ENCODE measurements at places on chromosomes 1 and 21.

DNA sequence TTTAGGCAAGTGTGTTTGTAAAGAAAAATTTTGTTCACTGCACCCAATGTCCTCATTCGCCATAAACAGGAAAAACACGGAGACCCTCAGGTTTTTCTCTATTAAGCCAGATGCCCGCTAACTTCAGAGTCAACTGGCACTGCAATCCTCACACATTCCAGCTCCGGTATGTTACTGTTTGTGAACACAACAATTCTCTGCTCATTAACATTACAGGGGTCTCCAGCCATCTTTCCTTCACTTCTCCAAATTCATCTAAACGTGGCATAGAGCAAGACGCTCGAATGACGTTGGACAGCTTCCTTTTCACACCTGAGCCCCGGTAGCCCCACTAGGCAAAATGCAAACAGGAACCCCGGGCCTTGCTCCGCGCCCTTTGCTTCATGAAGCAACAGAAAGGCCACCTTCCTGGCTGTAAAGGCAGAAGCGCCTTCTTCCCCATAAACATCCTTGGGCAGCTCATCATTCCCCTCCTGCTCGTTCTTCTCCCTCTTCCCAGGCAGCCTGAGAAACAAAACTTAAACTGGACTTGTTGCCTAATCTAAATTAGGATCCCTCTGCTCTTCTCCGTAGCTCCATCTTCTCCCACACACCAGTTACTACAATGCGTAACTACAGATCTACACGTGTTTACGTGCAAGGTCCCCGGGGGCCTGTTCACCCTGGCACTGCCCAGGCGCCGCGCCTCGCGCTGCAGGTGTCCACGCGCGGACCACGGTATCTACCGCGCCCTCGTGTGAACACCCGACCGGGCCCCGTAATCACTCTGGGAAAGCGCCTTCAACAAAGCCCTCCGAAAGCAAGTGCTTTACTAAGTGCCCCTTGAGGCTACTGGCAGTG, 1.2 kb downstream of the LBR start:
- DNase-seq: no peak

GRCh38 chr1:62962901-62963776, 179.2 kb downstream of the ATG4C start:
- no peak for DNase-seq

DNA sequence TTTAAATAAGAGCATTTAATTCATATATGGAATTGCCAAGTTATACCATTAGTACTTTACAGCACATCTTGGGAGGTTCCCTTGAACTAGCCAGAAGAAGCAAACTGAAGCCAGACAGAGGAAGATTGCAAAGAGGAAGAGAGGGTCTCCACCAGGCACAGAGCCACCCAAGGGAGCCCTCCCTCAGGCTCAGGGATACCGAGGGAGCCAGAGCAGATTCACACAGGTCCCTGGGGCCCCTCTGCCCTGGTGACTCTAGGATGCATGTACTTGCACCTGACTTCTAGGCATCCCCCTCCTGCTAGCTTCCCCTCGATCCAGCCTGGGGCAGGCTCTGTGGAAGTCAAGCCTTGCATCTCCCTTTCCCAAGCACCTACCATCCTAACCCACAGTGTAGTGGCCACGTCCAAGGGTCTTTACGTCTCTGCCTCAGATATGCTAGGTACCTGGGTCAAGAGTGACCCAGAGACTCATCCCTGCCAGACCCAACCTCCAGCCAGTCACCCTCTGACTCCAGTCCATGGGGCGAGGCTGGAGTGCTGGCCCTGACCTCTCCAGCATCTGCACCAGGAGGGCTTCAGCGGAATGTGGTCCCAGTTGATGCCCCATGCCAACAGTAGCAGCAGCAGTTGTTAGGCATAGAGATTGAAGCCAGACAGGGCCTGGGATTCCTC, 6.4 kb downstream of the IFNAR2 start:
- no peak for DNase-seq

DNA sequence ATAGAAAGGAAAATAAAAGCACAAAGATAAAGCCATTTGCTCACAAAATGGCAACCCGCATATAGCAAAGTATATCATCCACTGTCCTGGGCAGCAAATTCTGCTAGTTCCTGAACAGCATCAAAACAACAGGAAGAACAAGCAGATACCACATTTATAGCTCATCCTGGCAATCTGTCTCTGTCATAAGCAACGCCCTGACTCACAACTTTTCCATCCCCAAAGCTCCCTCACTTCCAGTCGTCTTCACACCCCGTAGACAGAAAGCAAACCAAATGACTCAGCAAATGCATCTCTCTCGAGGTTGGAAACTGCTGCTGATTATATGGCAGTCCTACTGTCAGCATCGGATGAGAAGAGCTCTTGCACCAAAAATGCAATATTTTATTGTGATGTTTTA, 65.8 kb downstream of the AK5 start:
- no peak for DNase-seq

DNA sequence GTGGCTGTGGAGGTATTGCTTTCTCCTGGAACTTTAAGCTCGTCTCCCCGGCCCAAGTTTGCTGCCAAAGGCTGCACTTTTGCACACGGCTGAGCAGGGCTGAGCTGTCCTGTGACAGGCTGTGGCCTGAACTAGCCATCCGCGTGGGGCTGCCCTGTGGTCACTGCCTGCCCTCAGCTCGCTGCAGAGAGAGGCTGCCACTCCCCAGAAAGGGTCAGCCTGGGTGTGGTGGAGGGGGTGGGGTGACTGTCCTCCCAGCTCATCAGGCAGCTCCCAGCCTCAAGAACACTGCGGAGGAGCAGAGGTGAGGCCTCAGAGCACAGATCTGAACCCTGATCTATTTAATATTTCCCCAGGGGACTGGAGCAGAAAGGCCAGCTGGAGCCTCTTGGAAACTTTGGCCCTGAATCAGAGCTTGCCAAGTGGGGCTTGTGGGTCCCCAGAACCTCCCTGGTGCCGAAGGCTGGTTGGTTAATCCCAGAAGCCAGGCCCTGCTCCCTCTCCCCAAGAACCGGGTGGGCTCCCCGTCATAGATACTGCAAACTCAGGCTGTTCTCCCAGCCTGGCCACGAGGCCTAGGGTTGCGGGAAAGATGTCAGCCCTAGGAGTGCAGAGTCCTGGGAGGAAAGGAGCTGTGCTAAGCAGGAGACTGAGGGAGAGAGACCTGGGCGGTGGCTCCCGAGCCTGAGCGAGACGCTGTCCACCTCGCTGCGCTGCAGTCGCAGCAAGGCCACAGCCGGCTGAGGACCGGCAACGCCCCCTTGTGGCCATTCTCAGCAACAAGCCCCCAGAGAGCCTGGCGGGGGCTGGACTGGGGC, 125.1 kb upstream of the IPO9 start:
- peak; percentile 88 for DNase-seq

DNA sequence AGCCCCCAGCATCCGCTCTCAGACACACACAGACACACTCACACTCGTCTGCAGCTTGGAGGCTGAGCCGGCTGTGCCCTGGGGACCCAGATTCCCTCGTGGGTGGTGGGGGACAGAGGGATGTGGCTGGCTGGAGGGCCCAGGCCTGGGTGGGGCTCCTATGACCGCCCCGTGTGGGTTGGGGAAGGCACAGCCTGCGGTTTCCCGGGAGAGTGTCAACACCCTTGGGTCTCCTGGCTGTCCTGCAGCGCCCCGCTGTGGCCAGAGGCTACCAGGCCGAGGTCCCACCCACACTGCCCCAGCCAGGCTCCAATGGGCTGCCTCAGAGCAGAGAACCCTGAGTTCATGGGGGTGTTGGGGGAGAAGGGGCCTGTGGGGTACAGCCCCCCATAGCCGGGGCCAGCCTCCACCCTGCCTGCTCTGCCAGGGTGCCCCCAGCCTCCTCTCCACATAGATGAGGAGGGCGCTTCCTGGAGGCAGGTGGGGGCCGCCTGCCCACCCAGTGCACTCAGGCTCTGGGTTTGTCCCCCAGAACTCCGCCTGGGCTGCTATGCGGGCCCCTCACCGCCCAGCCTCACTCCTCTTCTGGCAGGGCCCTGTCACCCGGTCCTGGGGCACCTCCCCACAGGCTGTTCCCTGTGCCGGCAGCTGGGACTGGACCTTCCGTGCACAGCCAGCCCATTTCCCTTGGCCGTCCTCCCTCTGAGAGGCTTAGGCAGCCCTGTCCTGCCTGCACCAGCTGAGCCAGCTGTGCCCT, at the start of gene TTC34:
TTC34 (minus strand) TSS at position 159 of the 757 bp plus-strand sequence. CDS start 866 bp downstream, outside the sequence.
- no peak for DNase-seq

GRCh38 chr1:226309398-226310244, 657 bp upstream of the LIN9 start:
- DNase-seq: no peak

- DNase-seq: no peak
Measured at GRCh38 chr1:212288615-212289014, 3.4 kb downstream of the PPP2R5A start.

- no peak for DNase-seq
Measured at GRCh38 chr1:197207081-197207480, 60.6 kb upstream of the ASPM start.

- no peak for DNase-seq
Measured at GRCh38 chr1:97903626-97904025, 17.2 kb downstream of the DPYD start.

- no peak for DNase-seq
Measured at GRCh38 chr1:177880339-177880891, 89.4 kb downstream of the SEC16B start.

- no peak for DNase-seq
Measured at GRCh38 chr1:49408346-49408745, 615.4 kb downstream of the AGBL4 start.

- DNase-seq: peak; percentile 85
Measured at GRCh38 chr1:156445789-156446263, 54.7 kb downstream of the MEF2D start.

DNA sequence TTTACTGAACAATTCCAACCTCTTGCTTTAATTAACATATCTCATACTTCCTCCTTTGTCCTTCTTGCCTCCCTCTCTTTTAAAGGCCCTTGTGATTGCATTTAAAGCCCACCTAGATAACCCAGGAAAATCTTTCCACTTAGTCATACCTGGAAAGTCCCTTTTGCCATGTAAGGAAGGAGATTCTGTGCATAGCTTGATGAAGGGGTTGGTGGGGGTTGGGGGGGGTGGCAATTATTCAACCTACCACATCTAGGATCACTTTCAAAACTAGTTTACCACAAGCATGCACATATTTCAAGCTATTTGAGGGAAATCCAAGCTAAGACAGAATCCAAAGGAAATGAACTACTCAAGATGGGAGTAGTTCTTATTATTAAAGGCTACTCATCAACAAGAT, 249.1 kb upstream of the PTBP2 start:
- DNase-seq: no peak

GRCh38 chr1:211653293-211653692, 22.1 kb downstream of the NEK2 start:
- DNase-seq: no peak

DNA sequence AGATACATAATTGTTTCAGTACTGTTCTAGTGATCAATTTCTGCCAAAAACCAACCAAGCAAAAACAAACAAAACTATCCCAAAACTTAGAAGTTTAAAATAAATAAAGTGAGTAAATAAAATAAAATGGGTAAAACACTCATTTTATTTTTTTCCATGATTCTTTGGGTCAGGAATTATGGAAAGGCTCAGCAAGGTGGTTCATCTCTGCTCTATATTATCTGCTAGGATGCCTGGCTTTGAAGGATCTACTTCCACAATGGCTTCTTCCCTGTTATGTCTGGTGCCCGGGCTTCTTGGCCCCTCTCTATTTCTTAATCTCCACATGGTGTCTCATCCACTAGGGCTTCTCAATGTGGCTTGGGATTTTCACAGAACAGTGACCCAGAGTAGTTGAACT, 29.1 kb upstream of the ADAMTS1 start:
- DNase-seq: no peak

GRCh38 chr1:53449693-53450092, 9.5 kb upstream of the DMRTB1 start:
- DNase-seq: no peak

GRCh38 chr1:227756172-227756959, 21.1 kb downstream of the SNAP47 start:
- DNase-seq: no peak

DNA sequence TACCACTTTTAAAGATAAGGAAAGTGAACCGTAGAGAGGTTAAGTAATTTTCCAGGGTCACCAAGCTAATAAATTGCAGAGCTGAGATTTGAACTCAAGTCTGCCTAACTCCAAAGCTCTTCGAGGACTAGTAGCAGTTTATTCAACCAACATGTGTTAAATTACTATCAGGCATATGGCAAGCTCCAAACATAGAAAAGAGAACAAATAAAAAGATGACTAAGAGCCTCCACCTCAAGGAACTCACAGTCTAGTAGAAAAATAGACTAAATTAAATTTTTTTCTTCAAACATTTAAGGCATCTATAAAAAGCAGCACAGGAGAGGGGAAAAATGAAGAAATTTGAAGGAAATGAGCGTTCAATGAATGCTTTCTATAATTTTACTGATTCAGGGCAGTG, 22.2 kb downstream of the SLC9C2 start:
- DNase-seq: no peak

DNA sequence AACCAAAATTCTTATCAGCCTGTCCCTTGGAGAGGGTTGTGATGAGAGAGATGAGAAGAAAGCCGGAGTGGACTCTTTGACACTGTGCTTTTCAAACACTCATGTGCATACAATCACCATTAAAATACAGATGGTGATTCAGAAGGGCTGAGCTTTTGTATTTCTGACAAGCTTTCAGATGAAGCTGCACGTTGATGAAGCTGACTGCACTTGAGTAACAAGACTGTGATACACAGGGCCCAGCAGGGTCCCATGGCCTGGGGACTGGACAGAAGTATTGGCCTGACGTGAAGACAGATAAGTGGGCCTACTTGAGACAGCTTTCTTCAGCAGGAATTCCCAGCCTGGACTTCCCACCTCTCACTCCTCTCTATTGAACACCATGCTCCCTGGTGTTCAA, 258.2 kb downstream of the CHRM3 start:
- no peak for DNase-seq

GRCh38 chr1:169676001-169676400, 35.4 kb downstream of the SELL start:
- no peak for DNase-seq

DNA sequence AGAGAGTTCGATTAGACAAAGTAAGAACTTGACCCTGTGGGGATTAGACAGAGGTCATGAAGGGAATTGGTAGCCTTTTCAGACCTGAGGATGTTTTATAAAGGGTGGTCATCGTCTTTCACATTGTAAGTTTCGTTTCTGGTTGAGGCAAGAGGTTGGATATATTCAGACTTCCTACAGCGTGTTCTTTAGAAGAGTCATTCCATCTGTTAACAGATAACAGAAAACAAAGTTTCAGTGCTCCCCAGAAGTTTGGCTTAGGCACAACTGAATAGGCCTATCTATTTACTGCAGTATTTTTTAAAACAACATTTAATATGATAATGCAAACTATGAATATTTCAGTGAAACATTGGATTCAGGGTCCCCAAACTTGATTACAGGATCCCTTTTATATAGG, 17.1 kb upstream of the IVNS1ABP start:
- DNase-seq: no peak

GRCh38 chr21:44996501-44996921, 56.7 kb downstream of the SLX9 start:
- DNase-seq: no peak

All from tibial artery (tissue), 4 donors.